ENCODE measurements at places on chromosomes 16 and 17.

- DNase-seq = no peak
Measured at GRCh38 chr16:27303256-27304100, 10.3 kb upstream of the IL4R start.

GRCh38 chr17:8226536-8227237 lies 16.3 kb upstream of the AURKB start:
- peak; percentile 41 for DNase-seq

DNA sequence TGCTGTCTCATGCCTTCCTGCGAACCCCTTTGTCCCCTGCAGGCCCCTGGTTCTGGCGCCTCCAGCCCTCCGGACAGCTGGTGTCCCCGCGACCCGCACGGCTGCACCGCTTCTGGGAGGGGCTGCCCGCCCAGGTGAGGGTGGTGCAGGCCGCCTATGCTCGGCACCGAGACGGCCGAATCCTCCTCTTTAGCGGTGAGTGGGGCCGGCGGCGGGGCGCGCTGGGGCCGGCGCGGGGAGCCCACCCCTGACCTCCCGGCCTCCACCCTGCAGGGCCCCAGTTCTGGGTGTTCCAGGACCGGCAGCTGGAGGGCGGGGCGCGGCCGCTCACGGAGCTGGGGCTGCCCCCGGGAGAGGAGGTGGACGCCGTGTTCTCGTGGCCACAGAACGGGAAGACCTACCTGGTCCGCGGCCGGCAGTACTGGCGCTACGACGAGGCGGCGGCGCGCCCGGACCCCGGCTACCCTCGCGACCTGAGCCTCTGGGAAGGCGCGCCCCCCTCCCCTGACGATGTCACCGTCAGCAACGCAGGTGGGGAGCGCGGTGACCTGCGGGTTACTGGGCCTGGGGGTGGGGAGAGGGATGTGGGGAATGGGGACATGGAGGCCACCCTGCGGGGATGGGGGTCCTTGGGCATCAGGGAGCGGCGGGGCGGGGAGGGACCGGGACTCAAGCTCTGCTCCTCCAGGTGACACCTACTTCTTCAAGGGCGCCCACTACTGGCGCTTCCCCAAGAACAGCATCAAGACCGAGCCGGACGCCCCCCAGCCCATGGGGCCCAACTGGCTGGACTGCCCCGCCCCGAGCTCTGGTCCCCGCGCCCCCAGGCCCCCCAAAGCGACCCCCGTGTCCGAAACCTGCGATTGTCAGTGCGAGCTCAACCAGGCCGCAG lies 7.1 kb upstream of the IL32 start:
- DNase-seq = peak; percentile 57

DNA sequence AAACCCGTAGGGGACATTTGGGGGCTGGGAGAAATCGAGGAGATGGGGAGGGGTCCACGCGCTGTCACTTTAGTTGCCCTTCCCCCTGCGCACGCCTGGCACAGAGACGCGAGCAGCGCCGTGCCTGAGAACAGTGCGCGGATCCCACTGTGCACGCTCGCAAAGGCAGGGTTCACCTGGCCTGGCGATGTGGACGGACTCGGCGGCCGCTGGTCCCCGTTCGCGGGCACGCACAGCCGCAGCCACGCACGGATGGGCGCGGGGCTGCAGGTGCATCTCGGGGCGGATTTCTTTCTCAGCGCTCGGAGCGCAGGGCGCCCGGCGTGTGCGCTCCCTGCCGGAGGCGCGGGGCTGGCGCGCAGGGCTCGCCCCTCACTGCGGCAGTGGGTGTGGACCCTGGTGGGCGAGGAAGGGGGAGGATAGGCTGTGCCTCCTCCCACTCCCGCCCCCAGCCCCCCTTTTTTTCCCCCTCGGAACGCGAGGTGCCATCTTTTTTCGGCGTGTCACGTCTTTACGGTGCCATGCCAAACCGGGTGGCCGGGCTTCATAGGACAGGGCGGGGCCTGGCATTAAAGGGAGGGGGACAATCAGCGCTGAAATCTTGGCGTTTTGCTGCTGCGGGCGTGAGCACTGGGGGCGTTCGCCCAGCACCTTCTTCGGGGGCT lies 1.1 kb downstream of the MAPT start:
- peak; percentile 32 for DNase-seq

GRCh38 chr16:19377864-19378263 lies 39.8 kb upstream of the TMC5 start:
- no peak for DNase-seq

GRCh38 chr17:69059458-69060175 lies 1.1 kb downstream of the ABCA9 start:
- DNase-seq = no peak

- peak; percentile 16 for DNase-seq
Measured at GRCh38 chr16:89561884-89562599, 1.6 kb downstream of the RPL13 start.

- DNase-seq = no peak
Measured at GRCh38 chr16:74605332-74605731, 1.6 kb downstream of the GLG1 start.

GRCh38 chr16:17313085-17313611 lies 157.6 kb downstream of the XYLT1 start:
- DNase-seq = no peak

DNA sequence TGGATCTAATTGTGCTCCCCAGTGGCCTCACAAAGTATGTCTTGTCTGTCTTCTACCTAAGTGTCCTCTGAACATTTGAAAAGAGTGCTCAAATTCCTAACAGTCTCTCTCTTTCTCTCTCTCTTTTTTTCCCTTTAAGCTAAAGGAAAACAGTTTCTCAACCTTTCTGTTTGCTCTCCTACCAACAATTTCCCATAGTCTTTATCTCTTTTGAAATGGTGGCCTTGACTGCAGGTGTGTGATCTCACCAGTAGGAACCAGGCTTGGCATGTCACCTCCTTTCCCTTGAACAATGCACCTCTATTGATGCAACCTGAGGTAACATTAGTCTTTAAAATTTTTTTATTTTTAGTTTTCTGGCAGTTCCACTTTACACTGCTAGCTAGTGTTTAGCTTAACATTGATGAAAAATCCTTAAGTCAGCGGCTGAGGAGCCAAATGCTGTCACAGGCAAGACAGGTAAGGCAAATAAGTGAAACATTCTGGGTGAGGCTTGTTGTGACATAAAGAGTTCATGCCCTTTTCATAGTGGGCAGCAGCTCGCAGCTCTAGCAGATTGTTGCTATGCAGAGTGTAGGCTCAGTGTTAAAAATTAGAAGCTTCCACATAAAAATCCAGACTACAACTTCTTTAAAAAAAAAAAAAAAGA lies 273.4 kb downstream of the HAPSTR1 start:
- DNase-seq = no peak

- no peak for DNase-seq
Measured at GRCh38 chr17:29016345-29017210, 10.7 kb upstream of the SEZ6 start.

- no peak for DNase-seq
Measured at GRCh38 chr16:68288252-68288650, 22.5 kb downstream of the SLC7A6OS start.

GRCh38 chr16:70790815-70791214 lies 10.1 kb downstream of the VAC14 start:
- no peak for DNase-seq

DNA sequence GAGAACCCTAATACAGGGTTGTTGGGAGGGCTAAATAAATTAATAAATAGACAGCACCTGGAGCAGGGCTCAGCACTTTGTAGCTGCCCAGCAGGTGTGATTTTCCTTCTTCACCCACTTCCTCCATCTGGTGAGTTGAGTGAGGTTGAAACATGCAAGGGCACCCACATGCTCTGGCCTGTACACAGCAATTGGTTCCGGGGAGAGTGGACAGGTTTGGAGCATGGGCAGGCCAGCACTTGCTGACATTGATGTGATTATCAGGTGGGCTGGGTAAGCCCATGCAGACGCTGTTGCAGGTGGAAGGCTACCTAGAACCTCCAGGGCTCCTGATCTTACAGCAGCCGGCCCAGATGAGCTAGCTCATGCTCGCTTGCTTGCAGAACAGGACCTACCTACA lies 1.3 kb upstream of the MRTFB start:
- no peak for DNase-seq

- peak; percentile 77 for DNase-seq
Measured at GRCh38 chr17:48012151-48012520, 25.5 kb downstream of the COPZ2 start.

- DNase-seq = no peak
Measured at GRCh38 chr17:60231234-60231633, 81.5 kb downstream of the CA4 start.

GRCh38 chr17:50689956-50690886 lies 17.5 kb downstream of the ANKRD40 start:
- no peak for DNase-seq

GRCh38 chr16:30394592-30395154 lies 547 bp upstream of the ZNF48 start:
- DNase-seq = no peak

GRCh38 chr17:2125013-2125535 lies 70.2 kb downstream of the HIC1 start:
- no peak for DNase-seq

GRCh38 chr17:71975331-71975801 lies 145.5 kb upstream of the SOX9 start:
- no peak for DNase-seq

GRCh38 chr17:75654176-75654575 lies 12.8 kb downstream of the RECQL5 start:
- DNase-seq = no peak

GRCh38 chr17:42774066-42774745 lies 957 bp downstream of the VPS25 start:
- no peak for DNase-seq

DNA sequence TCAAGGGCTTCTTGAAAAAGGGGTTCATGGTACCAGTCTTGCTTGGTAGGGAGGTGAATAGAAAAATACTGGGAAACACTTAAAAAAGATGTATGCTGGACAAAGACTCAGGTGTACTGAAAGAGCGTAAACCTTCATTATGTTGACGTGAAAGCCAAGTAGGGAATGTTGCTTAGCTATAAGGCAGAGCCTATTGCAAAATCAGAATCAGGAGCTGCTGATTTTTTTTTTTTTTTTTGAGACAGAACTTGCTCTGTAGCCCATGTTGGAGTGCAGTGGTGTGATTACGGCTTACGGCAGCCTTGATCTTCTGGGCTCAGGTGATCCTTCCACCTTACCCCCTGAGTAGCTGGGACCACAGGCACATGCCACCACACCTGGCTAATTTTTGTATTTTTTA lies 3.9 kb downstream of the TMEM94 start:
- no peak for DNase-seq

DNA sequence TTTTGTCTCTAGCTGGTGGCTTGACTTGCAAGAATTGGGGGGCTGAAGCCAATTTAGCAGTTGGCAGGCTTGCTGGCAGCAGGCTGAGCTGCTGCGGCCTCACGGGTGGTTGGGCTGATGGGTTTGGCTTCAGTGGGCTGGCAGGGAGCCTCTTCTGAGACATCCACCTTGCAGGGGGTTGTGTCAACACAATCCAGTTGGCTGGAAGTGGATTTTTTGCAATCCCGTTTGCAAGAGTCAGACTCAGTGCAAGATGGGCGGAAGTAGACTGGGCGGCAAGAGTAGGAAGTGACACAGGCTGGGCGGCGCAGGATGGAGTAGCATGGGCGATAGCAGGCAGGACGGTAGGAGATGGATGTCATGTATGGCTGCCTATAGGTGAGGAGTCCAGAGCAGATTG lies 1.5 kb downstream of the KRTAP16-1 start:
- no peak for DNase-seq

DNA sequence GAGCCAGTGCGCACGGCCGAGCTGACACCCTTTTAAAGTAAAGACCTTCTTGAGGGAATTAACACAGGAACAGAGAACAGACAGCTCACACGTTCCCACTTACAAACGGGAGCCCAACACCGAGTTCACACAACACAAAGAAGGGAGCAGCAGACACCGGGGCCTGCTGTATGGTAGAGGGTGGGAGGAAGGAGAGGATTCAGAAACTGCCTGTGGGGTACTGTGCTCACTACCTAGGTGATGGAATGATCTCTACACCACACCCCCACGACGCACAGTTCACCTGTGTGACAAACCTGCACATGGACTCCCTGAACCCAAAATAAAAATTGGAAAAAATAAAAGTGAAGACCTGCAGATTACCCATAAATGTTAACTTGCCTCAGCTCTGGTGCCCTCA lies 32.5 kb downstream of the TMC6 start:
- DNase-seq = no peak

GRCh38 chr17:60902399-60902798 lies 224.7 kb downstream of the BCAS3 start:
- DNase-seq = no peak

- no peak for DNase-seq
Measured at GRCh38 chr17:68048996-68049395, 13.5 kb downstream of the KPNA2 start.

GRCh38 chr17:21511363-21512195 lies 135.4 kb downstream of the KCNJ12 start:
- peak; percentile 68 for DNase-seq

- peak; percentile 38 for DNase-seq
Measured at GRCh38 chr16:67349172-67349571, 22.6 kb downstream of the LRRC36 start.

- DNase-seq = peak; percentile 27
Measured at GRCh38 chr16:85316321-85316919, 204.1 kb upstream of the CIBAR2 start.

GRCh38 chr16:49883076-49884014 lies 27.4 kb upstream of the ZNF423 start:
- no peak for DNase-seq

- no peak for DNase-seq
Measured at GRCh38 chr17:27408891-27409290, 47.4 kb upstream of the KSR1 start.

- DNase-seq = no peak
Measured at GRCh38 chr16:55283812-55284717, 39.9 kb upstream of the IRX6 start.

- peak; percentile 81 for DNase-seq
Measured at GRCh38 chr16:31876951-31877828, 3.6 kb downstream of the ZNF267 start.

DNA sequence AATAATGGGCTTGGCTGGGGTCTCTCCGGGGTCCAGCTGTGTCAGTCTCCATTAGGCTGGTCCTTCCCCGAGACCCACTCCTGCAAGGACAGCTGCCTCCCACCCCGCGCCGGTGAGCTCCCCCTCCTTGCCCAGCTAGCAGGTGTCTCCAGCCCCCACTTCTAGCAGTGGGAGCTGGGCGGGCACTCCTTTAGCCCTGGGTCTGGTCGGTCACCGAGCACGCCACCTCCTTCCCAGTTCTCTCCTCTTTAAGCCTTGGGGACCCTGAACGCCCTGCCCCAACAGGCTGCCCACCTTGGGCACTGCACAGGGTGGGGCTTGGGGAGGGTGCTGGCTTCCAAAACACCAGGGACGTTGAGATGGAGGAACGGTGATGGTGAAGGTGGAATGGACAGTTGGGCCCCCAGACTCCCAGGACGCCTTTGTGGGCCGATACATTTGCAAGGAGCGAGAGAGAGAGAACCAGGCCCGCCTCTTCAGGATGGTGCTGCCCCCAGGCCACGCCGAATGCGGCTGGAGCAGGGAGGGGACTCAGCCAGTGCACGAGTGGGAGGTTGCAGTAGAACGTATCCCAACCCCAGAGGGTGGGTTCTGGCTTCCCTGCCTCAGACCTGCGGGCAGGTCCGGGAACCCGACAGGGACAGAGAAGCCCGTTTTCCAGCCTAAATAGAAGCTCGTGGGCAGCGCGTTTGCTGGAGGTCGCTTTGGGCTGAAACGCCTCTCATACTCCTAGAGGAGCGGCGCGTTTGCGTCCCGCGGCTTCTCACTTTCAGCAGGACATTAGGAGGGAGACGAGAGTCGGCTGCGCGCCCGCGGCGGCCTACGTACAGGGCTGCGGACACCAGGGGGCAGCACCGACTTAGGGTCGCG lies 10.7 kb downstream of the TBX2 start:
- peak; percentile 80 for DNase-seq
